Epithelial cell of esophagus (primary cell): ENCODE measurements at places on chromosomes 4 and X.
A peak's percentile ranks its signal among the peaks of the same experiment; 100 is the strongest.

GRCh38 chrX:30679369-30679768 is 26.1 kb downstream of the GK start:
- no peak for DNase-seq

DNA sequence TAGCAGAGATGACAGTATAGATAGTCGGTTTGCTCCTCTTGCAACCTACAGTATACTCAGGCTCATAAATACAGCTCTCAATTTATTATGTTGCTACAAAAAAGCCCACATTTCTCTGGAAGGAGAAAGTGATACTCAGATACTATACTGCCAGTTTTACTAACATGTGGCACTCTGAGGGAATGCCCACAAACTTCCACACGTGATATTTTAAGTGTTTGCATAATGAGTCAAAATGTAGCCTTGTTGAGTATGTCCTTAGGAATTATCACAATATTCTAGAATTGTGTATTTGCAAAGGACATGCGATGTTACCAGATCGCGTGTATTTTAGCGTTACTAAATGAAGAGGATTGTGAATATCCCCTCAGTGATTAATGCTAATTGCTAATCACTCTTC is 929.1 kb downstream of the STIM2 start:
- DNase-seq = peak; percentile 38

DNA sequence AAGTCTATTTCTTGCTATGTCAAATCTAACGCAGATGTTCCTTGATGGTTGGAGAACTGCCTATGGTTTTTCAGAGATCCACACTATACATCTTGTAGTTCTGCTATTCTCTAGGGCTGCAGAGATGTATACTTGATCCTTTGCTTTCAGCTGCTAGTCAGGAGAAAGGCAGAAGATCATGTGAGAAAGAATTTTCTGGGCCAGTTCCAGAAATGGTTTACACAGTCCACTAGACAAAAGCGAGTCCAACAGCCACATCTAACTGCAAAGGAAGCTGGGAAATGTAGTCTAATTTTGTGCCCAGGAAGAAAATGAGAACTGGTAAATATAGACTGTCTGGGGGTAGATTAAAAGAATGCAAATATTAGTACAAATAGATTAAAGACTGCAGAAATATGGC is 394.3 kb upstream of the SLIT2 start:
- no peak for DNase-seq

DNA sequence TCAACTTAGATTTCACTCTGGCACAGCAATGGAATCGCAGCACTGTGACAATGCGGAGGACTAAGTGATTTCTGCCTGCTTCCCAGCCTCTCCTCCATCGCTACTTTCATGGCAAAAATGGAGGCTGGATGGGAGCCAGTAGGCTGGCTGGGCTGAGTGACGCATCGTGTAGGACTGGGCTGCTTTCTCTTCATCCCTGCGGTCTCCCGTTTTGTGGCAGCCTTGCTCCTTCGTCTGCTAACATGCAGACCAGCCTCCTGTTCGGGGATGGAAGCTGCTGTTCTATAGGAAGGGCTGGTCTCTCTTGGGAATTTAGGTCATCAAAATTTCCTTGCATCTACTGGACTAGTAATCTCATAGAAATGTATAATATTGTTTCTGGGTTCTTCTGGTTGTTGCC is 15.8 kb upstream of the RGS12 start:
- DNase-seq = no peak

- peak; percentile 34 for DNase-seq
Measured at GRCh38 chrX:115561605-115562479, 868 bp downstream of the PLS3 start.

DNA sequence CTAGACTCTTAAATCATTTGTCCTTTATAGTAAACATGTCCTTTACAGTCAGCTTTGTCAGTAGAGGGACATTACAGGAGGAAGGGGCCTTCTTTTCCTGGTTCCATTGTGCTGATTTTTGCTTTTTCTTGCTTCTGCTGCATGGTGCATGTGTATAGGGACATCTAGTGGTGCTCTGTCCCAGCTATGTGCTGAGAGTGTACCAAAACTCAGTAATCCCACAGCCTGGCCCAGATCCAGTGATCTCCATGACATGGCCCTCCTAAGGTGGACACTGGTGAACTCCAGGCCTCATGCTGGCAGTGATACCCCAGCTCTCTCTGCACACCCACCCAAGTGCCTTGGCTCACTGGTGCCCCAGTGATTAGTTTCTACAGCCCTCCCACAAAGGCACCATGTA is 45.2 kb downstream of the MAGEB17 start:
- peak; percentile 1 for DNase-seq

- peak; percentile 65 for DNase-seq
Measured at GRCh38 chr4:118969359-118969758, 80.7 kb downstream of the SYNPO2 start.

GRCh38 chr4:173647902-173648301 is 117.9 kb upstream of the HAND2 start:
- DNase-seq = no peak

GRCh38 chr4:12445711-12446235 is 1017.1 kb upstream of the HS3ST1 start:
- DNase-seq = no peak

GRCh38 chr4:53654300-53654758 is 63.0 kb upstream of the LNX1 start:
- DNase-seq = peak; percentile 57

- no peak for DNase-seq
Measured at GRCh38 chrX:129690435-129690834, 35.7 kb upstream of the APLN start.

DNA sequence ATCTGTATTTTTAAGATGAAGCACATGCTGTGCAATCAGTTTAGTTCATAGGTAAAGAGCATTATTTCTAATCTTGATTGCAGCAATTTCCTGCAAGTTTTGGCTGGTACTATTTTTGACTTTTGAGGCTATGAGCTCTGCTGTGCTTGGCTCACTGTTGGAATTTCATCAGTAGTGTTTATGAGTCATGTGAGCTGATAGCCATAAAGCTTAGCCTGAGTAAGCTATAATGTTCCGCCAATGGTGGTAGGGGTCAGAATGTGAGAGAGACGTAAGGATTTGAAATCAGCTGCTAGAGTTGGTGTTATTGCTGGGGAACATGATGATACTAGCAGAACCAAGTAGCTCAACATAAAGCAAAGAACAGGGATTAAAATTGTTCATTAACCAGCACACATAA is 590.9 kb upstream of the GNPDA2 start:
- DNase-seq = peak; percentile 2

- DNase-seq = no peak
Measured at GRCh38 chrX:12325171-12325570, 186.9 kb downstream of the FRMPD4 start.

- no peak for DNase-seq
Measured at GRCh38 chr4:4377732-4378460, 9.0 kb upstream of the NSG1 start.

GRCh38 chr4:150572704-150573504 is 9.0 kb upstream of the MAB21L2 start:
- DNase-seq = no peak

GRCh38 chr4:57094832-57095223 is 15.4 kb downstream of the IGFBP7 start:
- peak; percentile 52 for DNase-seq

GRCh38 chrX:131277543-131278136 is 11.5 kb downstream of the IGSF1 start:
- no peak for DNase-seq

DNA sequence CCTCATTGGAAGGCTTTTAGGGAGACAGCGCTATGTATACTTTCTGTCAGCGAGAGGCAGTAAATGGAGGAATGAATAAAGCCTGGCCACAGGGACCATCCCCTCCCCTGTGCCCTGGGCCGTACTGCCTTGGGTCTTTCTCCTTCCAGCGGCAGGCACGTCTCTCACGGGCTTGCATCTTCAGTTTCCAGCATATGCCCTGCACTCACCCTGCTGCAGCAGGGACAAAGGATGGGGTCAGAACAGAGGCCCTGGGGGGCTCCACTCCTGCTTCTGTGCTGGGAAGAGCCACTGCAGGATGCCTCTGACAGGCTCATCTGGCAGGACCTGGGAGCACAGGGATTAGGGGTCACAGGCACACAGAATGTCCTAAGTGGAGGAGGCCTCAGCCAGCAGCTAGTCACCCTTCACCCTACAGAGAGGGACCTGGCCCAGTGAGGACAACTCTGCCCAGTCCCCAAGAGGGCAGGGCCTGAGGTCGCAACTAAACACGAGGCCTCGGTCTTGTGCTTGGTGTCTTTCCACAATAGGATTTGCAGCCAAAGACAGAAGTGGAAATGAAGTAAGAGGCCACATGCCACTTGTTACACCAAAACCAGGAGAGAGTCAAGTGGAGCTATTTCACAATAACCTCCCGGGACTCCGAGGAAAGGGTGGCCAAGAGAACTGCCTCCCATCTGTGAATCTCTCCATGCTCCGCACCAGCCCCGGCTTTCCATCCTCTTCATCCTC is 150.8 kb downstream of the AFAP1 start:
- no peak for DNase-seq

DNA sequence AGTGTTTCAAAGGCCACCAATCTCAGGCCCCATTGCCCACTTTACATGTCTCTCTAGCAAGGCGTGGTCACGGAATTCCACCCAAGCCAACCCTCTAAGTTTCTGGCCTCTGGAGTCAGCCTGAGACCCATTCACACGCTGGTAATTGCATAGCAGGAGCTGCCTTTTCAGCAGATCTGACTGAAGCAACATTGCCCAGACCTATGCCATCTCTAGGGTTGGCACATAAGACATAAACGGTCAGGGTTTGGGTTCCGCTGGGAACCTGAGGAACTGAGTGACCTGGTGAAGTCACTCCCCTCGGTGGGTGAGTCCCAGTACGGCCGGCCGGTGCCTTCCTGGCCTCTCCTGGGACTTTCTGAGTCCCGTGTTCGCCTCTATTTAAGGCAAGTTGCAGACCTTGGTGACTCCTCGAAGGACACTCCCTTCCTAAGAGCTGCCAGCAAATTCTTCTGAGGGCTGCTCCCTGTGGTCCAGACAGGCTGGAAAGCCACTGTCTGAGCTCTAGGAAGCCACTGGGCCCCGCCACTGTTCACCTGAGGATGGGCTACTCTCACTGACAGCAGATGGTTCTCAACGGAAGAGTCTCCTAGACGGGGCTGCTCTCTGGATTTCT is 15.9 kb downstream of the CTAG1A start:
- DNase-seq = peak; percentile 10

DNA sequence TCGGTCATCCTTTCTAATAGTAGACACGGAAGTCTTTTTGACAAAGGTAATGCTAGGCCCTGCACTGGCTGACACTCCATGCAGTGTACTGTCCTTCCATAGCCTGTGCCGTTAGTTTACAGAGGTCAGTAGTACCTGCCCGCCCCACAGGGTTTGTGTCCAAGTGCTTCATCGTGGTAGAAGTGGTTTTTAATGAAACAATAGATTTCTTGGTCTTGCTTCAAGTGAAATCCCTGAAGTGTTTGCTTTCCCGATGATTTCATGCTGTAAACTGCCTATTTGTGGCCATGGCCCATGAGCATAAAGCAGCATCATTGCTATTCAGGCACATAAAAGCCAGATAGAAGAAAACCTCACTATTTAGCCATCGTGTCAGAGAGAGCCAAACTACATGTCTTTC is 139.3 kb downstream of the GPR143 start:
- DNase-seq = no peak

GRCh38 chr4:10273030-10273429 is 156.4 kb upstream of the WDR1 start:
- peak; percentile 44 for DNase-seq

GRCh38 chrX:4263030-4263803 is 549.8 kb upstream of the PRKX start:
- peak; percentile 1 for DNase-seq

GRCh38 chr4:73317092-73317491 is 58.5 kb upstream of the ANKRD17 start:
- DNase-seq = no peak

- DNase-seq = peak; percentile 46
Measured at GRCh38 chr4:52643785-52644244, 15.3 kb downstream of the USP46 start.

- DNase-seq = no peak
Measured at GRCh38 chr4:4641254-4641653, 99.4 kb upstream of the STX18 start.

DNA sequence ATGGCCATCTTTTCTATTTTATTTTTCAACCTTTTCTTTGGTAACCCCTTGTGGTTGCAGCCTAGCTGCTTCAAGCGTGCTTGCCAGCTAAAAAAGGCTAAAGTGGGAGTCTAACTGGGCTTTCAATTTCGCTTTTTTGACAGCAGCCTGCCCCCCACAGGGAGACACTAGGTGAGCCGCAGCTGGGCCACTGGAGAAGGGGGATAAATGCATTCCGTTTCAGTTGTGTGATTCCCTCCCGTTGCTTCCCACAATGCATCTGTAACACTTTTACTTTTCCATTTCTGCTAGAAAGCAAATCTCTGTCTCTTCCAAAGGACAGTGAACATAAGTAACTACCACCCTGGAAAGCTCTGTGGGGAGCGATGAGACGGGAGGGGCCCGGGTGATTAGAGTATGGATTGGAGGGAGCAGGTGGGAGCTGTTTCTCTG is 86.3 kb upstream of the RAPGEF2 start:
- DNase-seq = no peak

DNA sequence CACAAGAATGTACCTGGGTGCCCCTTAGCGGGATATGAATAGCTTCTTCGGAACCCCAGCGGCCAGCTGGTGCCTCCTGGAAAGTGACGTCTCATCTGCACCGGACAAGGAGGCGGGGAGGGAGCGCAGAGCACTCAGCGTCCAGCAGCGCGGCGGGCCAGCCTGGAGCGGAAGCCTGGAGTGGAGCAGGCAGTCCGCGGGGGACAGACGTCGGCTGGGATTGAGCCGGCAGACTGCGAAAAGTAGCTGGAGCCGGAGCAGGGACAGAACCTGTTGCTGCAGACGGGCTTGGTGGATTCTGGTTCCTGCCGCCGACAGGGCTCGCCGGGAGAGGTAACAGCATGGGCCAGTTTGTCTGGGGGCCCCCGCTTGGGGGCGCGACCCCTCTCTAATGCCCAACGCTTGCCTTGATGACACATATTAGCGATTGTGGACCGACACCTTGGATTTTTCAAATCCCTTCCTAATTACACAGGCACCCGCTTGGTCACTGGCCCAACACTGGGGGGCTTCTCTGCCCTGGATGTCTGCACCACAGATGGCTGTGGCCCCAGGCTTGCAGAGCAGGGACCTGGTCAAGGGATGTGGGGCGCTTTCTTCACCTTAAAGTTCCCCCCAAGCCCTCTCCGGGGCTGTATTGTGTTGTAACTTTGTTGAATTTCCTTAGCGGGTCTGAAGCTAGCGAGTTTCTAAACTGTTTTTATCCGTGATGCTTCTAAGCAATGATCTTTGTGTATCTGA is at the start of gene NPFFR2:
Gene NPFFR2, plus strand, starts transcription at position 133 of the 741 bp plus-strand sequence. CDS start 96,592 bp downstream, outside the sequence.
- peak; percentile 49 for DNase-seq

DNA sequence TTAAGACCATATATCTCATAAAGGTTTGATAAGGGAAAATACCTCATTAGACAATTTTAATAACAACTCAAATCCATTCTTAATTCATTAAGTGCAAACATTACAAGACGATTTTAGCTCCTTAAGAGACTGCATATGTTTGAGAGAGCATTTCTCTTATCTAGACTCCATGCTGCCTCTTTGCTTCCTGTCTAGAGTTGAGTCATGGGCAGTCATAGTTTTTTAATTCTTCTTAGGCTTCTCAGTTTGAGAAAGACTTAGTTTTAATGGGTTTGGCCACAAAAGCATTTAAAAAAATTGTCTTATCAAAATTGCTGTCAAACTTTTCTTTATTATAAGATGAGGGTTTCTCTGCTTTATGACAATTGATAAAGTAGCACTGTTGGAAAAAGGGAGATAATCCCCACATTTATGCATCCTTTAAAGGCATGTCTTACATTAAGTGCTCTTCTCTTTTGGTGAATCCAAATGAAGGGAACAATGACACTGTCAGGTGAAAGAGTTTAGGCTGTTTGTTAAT is 713.4 kb downstream of the PCDH18 start:
- peak; percentile 13 for DNase-seq
